ENCODE measurements at places on chromosomes 7 and 10.

DNA sequence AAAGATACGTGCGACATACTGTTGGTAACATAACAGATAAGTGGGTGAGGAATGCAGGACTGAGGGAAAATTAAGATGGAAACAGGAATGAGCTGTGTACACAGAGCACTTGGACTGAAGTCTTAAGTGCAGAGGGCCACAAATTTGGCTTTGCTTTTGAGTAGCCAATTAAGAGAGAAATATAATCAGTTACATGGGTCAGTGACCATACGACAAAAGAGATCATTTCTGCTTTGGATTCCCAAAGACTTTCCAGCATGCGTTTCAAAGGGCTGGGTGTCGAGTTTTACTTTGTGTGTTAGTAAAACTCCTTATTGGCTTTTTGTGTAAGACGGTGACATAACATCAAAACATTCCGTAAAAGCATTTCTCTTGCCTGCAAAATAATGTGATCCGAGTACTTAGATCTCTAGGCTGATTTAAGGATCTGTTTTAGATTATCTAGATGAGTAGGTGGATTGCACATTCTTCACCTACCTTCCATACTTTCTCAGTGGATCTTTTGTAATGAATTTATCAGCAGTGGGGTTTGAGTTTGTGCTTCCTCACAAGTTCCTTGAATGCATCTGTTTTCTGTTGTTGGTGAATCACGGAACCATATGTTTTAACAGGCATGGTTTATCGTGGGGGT, 7.5 kb downstream of the RABGEF1 start:
- DNase-seq: no peak

- DNase-seq: no peak
Observed at GRCh38 chr10:128180843-128181242, 54.6 kb upstream of the MKI67 start.

DNA sequence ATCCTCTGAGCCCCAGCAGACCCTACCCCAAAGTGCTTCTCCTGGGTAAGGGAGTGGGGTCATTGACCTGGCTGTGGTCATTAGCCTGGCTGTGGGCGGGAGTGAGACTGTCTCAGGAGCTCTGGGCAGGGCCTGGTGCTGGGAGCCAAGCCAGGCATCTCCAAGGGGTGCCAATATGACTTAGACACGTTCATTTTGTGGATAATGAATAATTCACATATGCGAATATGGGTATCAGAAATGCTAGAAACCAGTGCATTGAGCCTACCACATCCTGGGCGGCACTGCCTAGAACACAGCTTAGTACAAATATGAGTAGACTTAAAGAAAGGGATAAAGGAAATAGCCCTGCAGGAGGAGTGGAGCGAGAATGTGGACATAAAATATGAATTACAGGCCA, 14.4 kb upstream of the SRRM3 start:
- no peak for DNase-seq

DNA sequence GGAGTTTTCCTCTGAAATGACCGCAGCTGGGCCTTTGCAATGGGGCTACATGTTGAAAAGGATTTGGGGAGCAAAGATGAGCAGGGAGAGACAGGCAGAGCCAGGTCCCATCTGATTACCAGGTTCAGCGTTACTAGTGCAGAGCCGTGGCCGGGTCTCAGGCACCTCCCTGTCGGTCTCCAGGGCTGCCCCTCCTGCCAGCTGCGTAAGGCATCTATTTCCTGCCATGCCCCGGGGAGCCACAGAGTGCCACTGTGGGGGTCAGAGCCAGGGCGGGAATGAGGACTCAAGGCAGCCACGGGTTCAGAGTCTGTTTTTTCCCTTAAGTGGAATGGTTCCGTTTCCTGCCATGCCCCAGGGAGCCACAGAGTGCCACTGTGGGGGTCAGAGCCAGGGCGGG, 382.6 kb upstream of the SHH start:
- no peak for DNase-seq

- DNase-seq: no peak
Observed at GRCh38 chr10:91105269-91105668, 115.2 kb upstream of the PCGF5 start.

- no peak for DNase-seq
Observed at GRCh38 chr10:28991333-28992270, 297.3 kb upstream of the LYZL1 start.

GRCh38 chr7:27889800-27890199, 149.8 kb downstream of the TAX1BP1 start:
- no peak for DNase-seq

DNA sequence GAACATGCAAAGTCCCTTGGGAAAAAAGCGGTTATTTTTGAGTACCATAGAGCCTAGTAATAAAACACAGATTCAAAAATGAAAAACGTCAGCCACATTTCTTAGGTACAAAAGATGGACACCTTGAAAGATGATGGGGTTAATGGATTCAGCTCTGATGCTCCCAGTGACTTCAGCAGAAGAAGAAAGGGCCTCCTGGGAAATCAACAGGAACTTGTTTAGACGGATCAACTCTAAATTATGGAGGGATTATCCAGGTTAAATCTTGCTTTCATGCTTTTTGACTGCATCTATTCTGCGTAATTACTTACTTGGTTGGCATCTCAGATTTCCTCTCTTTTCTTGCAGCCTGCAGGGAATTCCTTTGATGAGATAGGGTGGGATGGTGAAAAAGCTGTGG, 82.5 kb downstream of the TMEM178B start:
- DNase-seq: no peak
